ENCODE measurements at places on chromosomes 1 and 21.

DNA sequence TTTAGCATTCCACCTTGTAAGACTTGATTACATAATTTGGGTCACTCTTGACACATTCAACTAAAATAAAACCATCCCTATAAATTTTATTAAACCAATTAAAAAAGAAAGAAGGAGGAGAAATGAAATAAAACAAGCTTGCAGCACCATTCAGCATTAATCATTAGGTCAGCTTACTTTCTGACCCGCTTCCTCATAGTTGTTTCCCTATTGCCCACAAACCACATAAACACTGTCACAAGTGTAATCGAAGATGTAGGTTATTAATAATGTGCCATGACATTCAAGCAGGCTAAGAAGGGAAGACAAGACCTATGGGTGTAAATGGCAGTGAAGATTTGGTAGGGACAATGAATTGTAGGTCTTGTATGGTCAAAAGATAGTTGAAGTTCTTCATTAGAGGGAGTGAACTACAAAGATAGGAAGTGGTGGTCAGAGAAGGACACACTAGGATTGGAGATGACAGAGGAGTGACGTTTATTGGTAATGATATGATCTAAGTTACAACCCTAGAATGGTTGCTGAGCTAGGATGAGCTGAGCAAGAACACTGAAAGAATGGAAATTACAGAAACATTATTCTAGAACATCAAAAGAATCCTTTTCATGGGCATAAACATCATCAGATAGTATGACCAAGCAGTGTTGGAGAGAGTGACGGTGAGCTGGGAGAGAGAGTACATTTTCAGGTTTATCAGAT lies 231.5 kb downstream of the KCNT2 start:
- DNase-seq, result no peak

GRCh38 chr1:200907611-200908097 lies 13.0 kb downstream of the INAVA start:
- peak; percentile 46 for DNase-seq

DNA sequence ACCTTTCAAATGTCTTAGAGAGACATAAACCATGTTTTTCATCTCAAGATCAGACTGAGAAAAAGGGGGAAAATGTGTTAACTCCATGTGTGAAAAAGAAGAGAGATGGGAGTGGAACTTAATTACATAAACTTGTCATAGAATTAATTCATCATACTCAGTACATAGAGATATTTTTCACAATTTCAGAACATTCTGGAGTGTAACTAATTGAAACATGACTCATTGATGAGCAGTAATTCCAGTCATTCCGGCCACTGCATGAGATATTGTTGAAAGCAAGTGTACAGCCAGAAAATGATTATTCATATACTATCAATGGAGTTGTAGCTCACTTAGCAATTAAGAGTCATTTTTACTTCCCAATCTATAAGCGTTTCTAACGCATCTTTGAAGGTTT lies 739.3 kb downstream of the LTN1 start:
- peak; percentile 69 for DNase-seq

- DNase-seq, result no peak
Observed at GRCh38 chr1:8854240-8854639, 24.2 kb downstream of the ENO1 start.
